ENCODE measurements at places on chromosomes 6 and 20. TPM values are rescaled to one million over a fixed set of nuclear protein-coding genes. Genes with fewer than 3 reads are reported as not detected.

GRCh38 chr6:159358562-159358961, 189.4 kb downstream of the FNDC1 start:
- no peak for DNase-seq

Gene APCDD1L
- polyA plus RNA-seq, result not detected

DNA sequence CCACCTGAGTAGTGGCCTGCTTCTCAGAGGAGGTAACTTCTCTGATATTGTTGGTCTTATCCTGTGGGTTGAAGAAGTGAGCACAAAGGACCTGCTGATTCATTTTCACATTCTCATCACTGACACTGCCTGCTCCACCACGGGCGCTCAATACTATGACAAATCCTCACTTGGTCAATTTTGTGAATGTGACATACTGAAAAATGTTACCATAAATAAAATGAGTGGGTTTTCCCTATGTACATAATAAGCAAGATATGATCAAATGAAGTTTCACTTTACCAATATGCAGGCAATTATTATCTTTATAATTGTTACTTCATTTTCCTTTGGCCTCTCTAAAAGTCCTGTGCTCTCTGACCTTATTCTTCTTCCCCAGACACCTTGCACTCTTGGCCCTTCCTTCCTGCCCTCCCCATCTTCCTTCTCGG, 71.5 kb upstream of the RIPOR2 start:
- DNase-seq, result peak; percentile 48

GRCh38 chr20:63004607-63005364, 2.0 kb downstream of the BHLHE23 start:
- no peak for DNase-seq

Gene NRSN1
- polyA plus RNA-seq, result not detected

- no peak for DNase-seq
These were observed 44.4 kb upstream of the LOC128125822 start for GRCh38 chr6:63527658-63528514.

DNA sequence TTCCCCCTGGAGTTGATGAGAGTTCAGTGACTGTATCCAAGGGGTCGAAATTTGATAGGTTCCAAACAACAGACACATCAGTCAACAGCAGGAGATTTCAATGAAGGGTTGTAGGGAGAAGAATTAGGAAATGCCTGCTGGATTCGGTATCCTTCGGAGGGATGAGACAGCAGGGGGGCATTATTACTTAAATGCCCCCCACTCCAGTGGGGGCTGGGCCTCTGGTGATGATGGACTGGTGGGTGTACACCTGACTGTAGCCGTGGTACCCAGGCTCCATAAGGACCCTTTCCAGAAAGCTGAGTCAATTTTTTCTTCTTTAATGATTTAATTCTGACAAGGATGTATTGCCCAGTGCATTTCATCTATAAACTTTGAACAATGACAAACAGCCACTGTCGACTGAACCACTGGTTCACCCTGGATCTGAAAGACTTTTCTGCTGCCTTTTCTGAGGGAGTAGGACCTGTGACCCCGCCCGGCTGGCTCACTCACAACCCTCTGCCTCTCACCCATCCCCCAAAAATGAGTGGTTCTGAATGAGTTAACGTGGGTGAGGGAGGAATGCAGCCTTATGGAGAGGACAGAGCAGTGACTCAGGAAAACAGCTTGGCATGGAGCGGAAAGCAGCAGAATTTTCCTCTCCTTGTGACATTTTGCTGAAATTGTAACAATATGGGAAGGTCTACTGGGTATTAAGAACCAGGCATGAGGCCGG, 41.0 kb downstream of the ZMYND8 start:
- DNase-seq, result no peak

DNA sequence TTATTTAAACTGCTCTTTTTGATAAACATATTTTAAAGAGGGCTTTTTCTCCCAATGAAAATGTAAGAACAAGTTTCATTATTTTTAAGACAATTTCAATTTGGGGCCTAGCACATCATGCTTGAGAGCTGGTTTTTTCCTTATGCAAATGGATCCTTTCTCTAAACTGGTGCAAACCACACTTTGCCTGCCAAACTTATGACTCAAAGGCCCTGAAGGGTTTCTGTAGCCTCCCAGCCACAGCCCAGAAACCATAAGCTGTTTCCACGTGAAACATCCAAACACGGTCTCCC, 451 bp upstream of the HSF2 start:
- DNase-seq, result no peak

Gene RFX6
- not detected for polyA plus RNA-seq

GRCh38 chr20:32252189-32252588, 25.3 kb upstream of the KIF3B start:
- DNase-seq, result no peak

GRCh38 chr6:136963259-136963658, 41.2 kb downstream of the SLC35D3 start:
- no peak for DNase-seq

Gene MBOAT1
- polyA plus RNA-seq, result 0.14 TPM

Gene GRM4
- not detected for polyA plus RNA-seq

Gene SNX21
- 2.2 TPM for polyA plus RNA-seq

Gene STK38
- 81.2 TPM for polyA plus RNA-seq

Gene TGM3
- not detected for polyA plus RNA-seq

Gene OR2B6
- polyA plus RNA-seq, result not detected

GRCh38 chr6:138234363-138234762, 16.1 kb upstream of the PBOV1 start:
- DNase-seq, result no peak

Gene SNAI1
- not detected for polyA plus RNA-seq

GRCh38 chr6:3392930-3393835, 63.7 kb downstream of the SLC22A23 start:
- no peak for DNase-seq

- DNase-seq, result no peak
These were observed 14.3 kb upstream of the SPO11 start for GRCh38 chr20:57315083-57315975.

- DNase-seq, result no peak
These were observed 320.2 kb upstream of the JARID2 start for GRCh38 chr6:14925699-14926026.

Gene TFAP2C
- not detected for polyA plus RNA-seq

- no peak for DNase-seq
These were observed 167.1 kb downstream of the KIF6 start for GRCh38 chr6:39558079-39558478.

DNA sequence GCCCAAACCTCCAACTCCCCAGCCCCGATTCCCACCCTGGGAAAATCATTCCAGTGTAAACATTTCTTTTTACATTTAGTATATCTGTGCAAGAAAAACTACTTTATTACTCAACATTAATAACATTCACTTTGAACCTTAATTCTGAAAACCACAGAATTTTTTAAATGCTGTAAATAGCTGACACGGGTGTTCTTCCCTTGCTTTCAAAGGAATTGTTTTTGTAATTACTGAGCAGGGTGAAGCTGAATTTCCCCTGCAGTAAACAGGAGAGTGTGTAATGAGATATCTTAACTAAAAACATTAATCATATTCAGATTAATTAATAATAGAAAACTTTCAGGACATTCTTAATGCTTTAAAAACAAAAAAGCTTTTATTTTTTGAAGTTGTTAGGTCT, 99.3 kb upstream of the CITED2 start:
- no peak for DNase-seq

Gene SLC17A3
- polyA plus RNA-seq, result not detected

Gene AAR2
- 41.5 TPM for polyA plus RNA-seq

- DNase-seq, result no peak
These were observed 8.4 kb upstream of the FAM83C start for GRCh38 chr20:35300469-35301262.

Gene EYA4
- not detected for polyA plus RNA-seq

Gene DEFB124
- not detected for polyA plus RNA-seq

DNA sequence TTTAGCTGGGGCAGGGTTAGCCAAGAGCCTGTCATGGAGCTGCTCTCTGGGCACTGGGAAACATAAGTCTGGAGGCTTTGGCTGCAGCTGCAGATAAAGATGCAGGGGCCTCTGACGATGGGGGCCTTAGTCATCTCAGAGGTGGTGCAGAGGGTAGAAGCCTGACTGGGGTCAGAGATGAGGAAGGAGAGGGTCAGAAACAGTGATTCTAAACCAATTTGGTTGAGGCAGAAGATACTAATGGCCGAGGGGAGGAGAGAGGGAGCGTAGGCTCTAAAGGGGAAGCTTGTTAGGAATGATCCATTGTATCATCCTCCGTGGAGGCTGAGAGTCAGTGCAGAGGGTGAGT, 33.8 kb downstream of the PLEKHG1 start:
- DNase-seq, result no peak

DNA sequence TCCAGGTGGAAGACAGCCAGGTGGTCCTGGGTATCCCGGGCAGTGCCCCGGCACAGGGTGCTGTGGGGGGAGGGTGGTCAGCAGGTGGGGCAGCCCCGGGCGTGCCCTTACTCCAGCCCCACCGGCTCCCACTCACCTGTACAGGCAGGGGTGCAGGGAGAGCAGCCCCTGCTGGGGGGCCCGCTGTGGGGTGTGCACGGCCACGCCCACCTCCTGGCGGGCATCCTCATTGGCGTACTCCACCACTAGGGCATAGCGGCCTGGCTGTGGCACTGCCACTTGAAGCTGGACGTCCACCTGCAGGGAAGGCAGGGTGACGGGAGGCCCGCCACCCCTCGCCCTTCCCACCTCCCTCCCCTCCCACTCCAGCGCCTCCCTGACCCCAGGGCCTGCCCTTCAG, 29.6 kb downstream of the ADRM1 start:
- DNase-seq, result no peak

Gene SLC17A1
- polyA plus RNA-seq, result not detected

Gene LZTS3
- polyA plus RNA-seq, result not detected

Gene CLPSL2
- polyA plus RNA-seq, result not detected

DNA sequence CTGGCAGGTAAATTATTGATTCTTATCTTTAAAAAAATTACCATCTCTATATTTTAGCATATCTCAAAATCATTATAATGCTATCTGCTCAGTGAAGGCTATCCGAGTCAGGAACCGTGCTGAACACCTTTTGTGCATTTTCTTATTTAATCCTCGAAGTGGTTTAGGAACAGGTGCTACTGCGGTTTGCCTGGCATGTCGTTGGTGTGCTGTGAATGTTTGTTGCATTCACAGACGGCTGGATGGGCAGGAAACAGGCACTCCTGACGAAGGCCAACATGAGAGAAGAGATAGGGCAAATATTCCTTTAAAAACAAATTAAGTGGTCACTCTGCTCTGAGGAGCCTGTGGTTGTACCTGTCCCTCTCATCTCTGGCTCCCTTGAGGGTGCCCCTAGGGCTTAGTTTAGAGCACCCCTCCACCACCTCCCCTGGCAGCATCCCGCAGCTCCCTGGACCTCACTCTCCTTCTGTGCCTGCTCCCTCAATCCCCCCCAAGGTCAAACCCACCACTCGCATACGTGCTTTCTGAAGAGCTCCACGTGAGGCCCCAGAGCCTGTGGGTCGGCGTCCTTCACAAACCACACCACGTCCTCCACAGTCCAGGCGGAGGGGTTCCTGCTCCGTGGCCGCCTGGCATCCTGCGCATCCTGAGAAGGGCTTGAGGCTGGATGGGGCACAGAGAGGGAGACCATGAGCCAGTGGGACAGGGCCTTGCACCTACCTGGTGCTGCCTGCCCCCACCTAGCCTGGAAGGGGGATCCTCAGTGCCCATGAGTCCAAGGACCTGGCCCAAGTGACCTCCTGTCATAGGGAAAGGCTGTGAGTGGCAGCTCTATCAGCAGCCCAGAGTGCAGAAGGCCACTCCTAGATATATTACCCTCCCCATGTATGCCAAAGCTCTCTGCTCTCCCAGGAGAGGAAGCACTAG, 116.5 kb downstream of the SCML4 start:
- no peak for DNase-seq

Gene VIP
- not detected for polyA plus RNA-seq

Gene SFT2D1
- polyA plus RNA-seq, result 94.2 TPM

- no peak for DNase-seq
These were observed 31.7 kb upstream of the CST1 start for GRCh38 chr20:23782366-23782983.

Gene LCA5
- not detected for polyA plus RNA-seq

Gene E2F1
- polyA plus RNA-seq, result 1.8 TPM

DNA sequence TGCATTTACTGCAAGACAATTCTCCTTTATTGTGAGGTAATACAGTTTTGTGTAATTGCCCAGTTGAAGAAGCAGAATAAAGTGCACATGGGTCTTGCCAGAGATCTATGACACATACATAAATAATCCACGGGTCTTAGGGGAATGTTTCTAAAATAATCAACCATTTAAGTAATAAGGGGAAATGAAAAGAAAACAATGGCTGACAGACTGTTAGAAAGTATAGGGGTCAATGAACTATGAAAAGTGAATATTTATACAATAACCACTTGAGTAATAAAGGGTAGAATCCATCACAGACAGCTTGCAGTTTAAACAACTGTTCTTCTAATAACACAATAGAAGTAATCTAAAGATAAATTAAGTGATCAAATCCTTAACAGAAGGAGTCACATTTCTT, 477.2 kb downstream of the EYS start:
- DNase-seq, result no peak

- DNase-seq, result no peak
These were observed 270.6 kb downstream of the PRL start for GRCh38 chr6:22026164-22026678.

- no peak for DNase-seq
These were observed 42.3 kb downstream of the STK4 start for GRCh38 chr20:45008521-45009049.

Gene CST4
- not detected for polyA plus RNA-seq

- DNase-seq, result peak; percentile 96
These were observed 45.3 kb downstream of the B4GALT5 start for GRCh38 chr20:49668181-49668877.

GRCh38 chr6:155408981-155409380, 46.7 kb downstream of the NOX3 start:
- no peak for DNase-seq

Gene IL17F
- polyA plus RNA-seq, result not detected

GRCh38 chr20:56511926-56512325, 12.6 kb upstream of the FAM209A start:
- DNase-seq, result no peak

DNA sequence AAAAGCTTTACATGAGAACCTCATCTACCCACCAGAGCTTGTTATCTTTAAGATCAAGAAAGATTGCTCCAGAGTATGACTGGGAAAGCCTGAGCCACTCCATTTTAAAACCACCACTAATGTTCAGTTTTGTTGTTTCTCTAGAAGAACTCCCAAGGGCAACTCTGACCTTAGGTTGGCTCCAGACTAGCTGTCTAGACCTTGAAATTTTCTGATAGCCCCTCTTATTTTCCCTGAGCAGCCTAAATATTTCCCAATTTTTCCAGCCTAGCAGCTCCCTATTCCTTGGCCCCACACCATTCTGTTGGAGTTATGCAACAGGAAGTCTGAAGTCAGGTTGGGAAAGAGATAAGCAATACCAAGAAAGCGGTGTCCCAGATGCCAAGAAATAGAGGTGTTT, 84.6 kb upstream of the TCF21 start:
- no peak for DNase-seq

Gene BANF2
- not detected for polyA plus RNA-seq

Gene MAP7
- polyA plus RNA-seq, result 0.07 TPM
